ENCODE measurements at places on chromosomes 12 and 14. TPM values are rescaled to one million over a fixed set of nuclear protein-coding genes. Genes with fewer than 3 reads are reported as not detected.

Gene SLCO1C1
- total RNA-seq = not detected

Gene CCDC92
- total RNA-seq = 2.1 TPM

- peaks cover 5% of the 10 kb centered on the region for H3K4me1 ChIP-seq
- no peaks in the 10 kb centered on the region for H3K27me3 ChIP-seq
- H3K27ac ChIP-seq = no peak overlapping the region
- DNase-seq = no peak
- no peaks in the 10 kb centered on the region for H3K36me3 ChIP-seq
- no peak overlapping the region for H3K4me3 ChIP-seq
Observed at GRCh38 chr12:65339161-65339560, 60.7 kb downstream of the MSRB3 start.

DNA sequence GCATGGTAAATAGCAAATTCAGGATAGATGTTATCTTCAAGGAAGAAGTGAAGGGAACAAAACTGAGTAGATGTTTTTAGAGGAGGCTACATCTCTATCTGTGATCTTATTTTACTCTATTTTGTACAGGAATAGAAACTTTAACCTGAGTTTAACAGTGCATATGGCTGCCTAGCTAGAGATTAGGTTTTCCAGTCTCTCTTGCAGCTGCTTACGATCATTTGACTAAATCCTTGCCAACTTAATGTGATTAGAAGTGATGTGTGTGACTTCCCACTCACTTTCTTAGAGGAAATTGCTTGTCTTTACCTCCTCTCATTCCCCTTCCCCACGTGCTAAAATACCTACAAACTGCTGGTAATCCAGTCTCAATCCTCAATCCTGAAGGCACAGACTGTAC lies 26.5 kb upstream of the SLC15A5 start:
- H3K4me3 ChIP-seq = no peak overlapping the region
- no peak for DNase-seq
- no peak overlapping the region for H3K27ac ChIP-seq
- no peaks in the 10 kb centered on the region for H3K4me1 ChIP-seq
- H3K36me3 ChIP-seq = no peaks in the 10 kb centered on the region
- H3K27me3 ChIP-seq = no peaks in the 10 kb centered on the region

Gene ADGRD1
- total RNA-seq = 7.1 TPM

DNA sequence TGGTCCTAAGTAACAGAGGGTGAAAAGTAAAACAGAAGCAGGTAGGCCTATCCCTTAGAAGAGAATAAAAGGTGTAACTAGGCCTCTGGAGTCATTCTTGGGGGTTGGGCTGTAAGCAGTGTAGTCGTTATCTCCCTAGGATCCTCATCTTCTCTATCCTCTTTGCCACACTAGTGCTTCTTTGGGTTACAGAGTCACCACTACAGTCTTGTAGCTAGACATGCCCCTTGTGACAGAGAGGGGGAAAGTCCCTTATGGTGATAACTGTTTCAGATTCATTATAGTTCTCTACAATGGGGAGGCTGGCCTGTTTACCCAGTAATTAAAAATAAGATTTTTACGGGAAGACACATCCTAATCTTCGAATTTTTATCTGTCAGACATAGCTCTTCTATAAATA lies 16.4 kb upstream of the SRP54 start:
- no peaks in the 10 kb centered on the region for H3K27me3 ChIP-seq
- DNase-seq = no peak
- no peak overlapping the region for H3K27ac ChIP-seq
- H3K4me1 ChIP-seq = no peaks in the 10 kb centered on the region
- no peak overlapping the region for H3K4me3 ChIP-seq

Gene TBC1D30
- total RNA-seq = 0.79 TPM

DNA sequence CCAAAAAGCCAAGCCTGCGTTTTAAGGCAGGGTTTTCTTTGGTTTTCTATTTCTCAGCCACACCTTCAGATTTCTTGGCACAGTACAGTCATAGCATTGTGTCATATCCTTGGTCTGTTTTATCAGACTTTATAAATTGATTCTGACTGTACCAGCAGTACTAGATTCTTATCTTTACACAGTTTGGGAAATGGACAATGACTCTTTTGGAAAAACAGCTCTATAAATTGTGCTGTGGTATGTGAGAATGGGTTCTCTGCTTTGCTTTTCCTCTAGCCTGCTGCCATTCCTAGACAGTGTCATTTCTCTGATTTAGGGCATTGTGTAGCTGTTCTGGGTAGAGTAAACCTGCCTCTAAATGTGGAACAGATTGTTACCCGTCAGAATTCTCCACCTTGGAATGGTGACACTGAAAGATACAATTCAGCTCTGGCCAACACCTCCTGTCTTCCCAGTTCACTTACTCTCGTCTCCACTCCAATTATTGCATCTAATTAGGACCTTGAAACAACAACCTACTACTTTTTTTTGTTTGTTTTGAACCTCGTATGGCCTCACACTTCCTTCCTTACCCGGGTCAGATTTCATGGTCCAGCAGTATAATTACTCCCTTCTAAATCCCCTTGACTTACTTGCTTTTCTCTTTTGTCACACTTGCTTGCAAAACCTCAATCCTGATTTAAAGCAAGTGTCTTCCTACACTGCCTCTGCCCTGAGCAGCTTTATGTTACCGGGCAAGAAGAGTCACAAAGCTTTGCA lies 226.3 kb downstream of the ERC1 start:
- H3K4me3 ChIP-seq = no peak overlapping the region
- peaks cover 4% of the 10 kb centered on the region for H3K4me1 ChIP-seq
- no peaks in the 10 kb centered on the region for H3K36me3 ChIP-seq
- H3K27ac ChIP-seq = no peak overlapping the region

Gene FAM186B
- total RNA-seq = 0.84 TPM

Gene XPOT
- 44.8 TPM for total RNA-seq

DNA sequence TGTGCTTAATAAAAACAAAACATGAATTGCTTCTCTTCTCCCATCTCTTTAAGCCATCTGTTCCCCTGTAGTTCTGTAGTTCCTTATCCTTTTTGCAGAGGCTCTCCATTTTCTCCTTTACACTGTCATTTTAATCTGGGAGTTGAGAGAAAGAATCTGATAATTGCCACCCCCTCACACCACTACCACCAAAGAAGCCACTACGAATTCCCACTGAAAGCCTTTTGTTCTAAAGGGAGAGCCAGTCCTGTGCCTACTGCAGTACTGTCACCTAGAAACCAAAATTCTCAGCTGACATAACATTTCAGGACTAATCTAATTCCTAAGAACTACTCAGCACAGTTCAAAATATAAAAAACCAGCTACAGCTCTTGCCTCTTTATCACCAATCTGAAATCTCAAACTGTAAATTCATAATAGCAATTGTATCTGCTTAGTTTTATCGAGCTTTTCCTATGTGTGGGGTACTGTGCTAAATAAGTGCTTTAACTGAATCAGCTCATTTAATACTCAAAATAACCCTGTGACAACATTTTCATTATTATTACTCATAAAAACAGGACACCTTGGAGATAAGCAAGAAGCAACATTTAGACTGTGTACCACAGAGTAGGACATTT lies 72.4 kb downstream of the SPPL3 start:
- peaks cover 11% of the 10 kb centered on the region for H3K4me1 ChIP-seq
- no peak overlapping the region for H3K27ac ChIP-seq
- no peaks in the 10 kb centered on the region for H3K27me3 ChIP-seq
- H3K36me3 ChIP-seq = no peaks in the 10 kb centered on the region

Gene MANSC4
- total RNA-seq = not detected
